ENCODE measurements at places on chromosomes 3 and 15.

DNA sequence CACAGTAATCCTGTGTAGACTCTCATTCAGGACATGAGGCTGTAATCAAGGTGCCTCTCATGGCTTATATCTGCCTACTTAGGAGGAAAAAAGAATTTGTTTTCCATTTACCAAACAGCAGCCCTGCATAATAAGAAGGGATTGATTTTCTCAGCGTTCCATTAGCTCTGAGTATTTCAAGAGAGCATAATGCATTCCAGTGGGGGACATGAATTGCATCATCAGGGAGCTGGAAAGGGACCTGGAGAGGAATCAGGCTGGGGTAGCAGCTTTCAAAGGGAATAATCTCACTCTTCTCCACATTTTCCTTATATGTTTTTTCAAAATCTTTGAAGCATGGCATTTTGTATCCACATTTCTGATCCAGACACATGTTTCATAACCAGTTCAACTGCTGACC, 150.6 kb upstream of the ANKRD28 start:
- DNase-seq, result no peak

DNA sequence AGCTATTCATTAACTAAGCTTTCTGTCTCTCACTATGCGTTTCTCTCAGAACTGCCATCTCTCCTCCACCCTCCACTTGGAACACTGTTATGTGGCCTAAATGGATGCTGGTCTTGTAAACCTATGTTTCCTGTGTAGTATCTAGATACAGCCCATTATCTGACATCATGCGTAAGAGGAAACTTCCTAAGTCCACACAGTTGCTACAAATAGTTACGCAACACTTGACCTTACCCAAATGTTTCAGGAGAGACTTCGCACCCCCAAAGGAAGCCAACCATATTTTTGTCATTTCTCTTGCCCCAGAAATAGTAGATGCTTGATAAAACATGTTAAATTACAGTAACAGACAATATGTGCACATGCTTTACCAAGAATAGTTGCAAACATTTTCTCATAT, 87.2 kb upstream of the TPRG1 start:
- no peak for DNase-seq

- no peak for DNase-seq
Measured at GRCh38 chr3:136678981-136679380, 73.2 kb downstream of the STAG1 start.

- DNase-seq, result no peak
Measured at GRCh38 chr3:101690972-101691371, 4.5 kb upstream of the RPL24 start.

DNA sequence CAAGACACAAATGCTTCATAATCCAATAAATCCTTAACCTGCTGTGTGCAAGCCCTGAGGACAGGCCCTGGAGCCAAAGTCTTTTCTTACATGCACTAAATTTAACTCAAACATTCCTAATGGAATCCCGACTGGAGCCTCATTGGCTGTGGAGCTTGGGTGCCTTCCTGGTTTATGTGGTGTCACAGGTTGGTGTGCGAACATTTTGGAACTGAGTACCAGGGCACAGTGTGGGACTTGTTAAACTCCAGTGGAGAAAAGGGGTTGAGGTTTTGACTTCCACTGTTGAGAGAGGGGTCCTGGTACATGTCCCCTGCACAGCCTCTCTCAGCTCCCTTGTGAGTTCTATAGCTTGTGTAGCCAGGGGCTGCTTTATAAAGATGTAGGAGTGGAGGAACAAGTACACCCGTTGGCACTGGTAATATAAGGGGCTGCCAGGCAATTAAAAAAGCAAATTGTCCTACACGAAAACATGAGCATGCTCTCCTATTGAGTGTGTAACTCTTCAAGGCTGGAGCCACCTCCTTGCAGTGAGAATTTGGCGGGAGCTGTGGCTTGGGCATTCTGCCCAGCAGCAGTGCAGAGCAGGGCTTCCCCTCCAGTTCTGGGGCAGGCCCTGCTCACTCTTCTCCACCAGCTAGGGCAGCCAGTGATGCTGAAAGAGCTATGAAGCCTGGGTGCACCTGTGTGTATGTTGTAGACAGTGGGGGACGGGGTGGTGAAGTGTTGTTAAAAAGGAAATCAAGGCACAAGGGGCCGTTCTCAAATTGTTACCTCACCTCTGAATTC, 218.1 kb downstream of the CLSTN2 start:
- no peak for DNase-seq

DNA sequence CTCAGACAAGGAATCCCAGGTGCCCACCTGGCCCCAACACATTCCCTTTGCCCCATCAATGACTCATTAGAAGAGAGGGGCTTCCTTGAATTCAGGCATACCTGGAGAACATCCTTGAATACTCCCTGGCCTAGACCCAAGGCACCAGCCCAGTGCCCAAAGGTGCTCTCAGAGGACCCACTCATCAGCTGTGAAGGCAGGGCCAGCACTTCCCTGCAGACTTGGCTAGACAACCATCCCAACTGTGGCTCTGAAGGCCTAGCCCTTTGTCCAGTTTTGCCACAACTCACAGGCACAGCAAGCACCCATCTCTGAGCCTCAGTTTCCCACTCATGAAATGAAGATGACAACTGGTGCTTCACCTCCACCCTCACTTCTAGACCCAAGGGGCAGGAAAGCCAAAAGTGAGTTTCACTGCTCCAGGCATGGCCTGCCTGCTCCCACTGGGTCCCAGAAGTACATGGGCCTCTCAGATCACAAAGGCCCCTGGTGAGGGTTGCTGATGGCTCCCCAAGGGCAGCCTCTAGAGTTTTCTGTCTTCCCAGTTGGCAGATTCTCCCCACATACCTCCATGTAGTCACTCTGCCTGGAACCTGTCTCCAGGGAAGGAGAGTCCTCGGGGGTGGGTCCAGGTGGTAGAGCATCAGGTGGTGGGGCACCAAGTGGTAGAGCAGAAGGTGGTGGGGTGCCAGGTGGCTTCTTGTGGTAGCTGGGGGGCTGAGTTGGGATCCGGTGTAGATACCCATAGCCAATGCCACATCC, 7.5 kb downstream of the GORASP1 start:
- DNase-seq, result no peak

- DNase-seq, result no peak
Measured at GRCh38 chr3:185473290-185473815, 25.5 kb downstream of the TMEM41A start.

DNA sequence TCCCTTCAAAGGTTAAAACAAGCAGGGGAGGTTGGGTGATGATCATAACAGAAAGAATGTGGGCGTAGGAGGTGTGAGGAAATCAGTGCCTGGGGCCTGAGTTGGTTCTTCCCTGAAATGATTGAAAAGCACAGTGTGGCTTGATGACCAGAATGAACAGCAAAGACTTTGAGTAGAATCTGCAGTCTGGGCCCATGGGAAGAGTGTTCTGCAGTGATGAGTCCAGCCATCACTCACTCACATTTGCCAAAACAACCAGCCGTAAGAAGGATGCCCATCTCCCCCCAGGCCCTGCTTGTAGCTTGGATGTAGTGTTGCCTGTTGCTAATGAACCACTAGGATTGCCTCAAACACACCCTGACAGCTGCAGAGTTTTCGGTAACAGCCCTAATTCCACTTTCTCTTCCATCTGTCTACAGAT, 67.9 kb downstream of the VGLL3 start:
- no peak for DNase-seq

- DNase-seq, result no peak
Measured at GRCh38 chr15:63792584-63792983, 41.2 kb downstream of the HERC1 start.

GRCh38 chr3:141454906-141455602, 31.8 kb upstream of the RASA2 start:
- DNase-seq, result peak; percentile 22

DNA sequence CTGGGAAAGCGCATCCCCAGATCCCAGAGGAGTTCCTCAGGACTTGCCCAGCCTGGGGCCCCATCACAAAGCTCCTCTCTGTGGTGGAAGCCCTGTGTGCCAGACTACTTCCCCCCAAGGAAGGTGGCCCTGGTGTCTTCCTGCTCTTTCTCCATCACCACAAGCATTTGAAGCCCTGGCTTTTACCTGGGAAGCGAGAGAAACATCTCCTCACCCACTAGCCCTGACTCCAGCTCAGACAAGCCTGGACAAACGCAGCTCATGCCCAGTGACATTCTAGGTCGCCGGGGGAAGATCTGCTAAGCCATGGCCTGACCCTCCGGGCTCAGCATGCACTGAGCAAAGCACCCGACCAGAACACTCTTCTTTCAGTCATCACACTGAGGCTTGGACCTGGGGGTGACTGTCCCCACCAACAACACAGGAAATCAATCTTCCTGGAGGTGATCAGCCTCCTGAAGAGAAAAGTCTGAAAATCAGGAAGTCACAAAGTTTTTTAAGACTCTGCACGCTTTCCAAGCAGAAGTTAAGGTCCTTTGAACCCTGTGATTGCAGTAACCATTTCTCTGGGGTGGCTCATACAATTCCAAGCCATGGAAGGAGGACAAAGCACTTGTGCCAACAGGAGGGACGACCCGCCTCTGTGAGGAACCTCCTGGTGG, 40.8 kb downstream of the KLHL25 start:
- DNase-seq, result no peak

- DNase-seq, result no peak
Measured at GRCh38 chr3:171454041-171454440, 6.2 kb downstream of the TNIK start.

GRCh38 chr3:122350814-122351418, 25.9 kb downstream of the CSTA start:
- DNase-seq, result no peak

GRCh38 chr15:41888662-41889253, 5.1 kb downstream of the SPTBN5 start:
- DNase-seq, result no peak

DNA sequence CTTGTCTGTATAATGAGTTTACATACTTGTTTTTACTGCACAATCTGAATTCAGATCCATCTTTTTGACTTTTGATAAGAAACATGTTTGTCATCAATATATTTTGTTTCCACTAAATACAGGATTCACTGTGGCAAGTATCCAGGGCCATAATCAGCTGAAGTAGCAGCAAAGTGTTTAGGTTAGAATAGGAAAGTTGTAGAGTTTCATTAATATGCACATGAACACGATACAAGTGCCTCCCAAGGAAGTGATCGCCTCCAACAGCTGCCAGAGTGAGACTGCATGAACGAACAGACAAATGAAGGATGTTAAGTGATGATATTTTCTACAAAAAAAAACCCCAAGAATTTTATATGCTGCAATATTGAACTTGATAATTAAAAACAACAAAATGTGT, 204.3 kb downstream of the TBL1XR1 start:
- no peak for DNase-seq

- no peak for DNase-seq
Measured at GRCh38 chr3:95002438-95003046, 939.7 kb downstream of the NSUN3 start.

GRCh38 chr3:111947231-111947630, 31.6 kb upstream of the ABHD10 start:
- no peak for DNase-seq

- DNase-seq, result no peak
Measured at GRCh38 chr15:66067687-66068086, 185.9 kb downstream of the MEGF11 start.

DNA sequence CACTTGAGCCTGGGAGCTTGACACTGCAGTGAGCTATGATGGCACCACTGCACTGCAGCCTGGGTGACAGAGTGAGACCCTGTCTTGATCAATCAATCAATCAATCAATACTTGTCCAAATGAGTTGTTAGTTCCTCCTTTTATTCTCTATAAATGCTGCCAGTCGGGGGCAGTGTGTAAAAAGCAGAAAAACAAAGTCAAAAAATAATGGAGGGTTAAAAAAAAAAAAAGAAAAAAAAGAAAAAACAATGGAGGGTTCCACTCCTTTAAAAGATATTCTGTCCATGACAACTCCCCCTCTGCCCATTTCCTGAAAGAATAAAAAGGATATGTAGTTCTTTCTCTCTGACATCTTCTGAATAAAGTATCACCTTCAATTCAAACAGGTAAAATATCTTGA, 1068.6 kb downstream of the FHIT start:
- DNase-seq, result no peak

DNA sequence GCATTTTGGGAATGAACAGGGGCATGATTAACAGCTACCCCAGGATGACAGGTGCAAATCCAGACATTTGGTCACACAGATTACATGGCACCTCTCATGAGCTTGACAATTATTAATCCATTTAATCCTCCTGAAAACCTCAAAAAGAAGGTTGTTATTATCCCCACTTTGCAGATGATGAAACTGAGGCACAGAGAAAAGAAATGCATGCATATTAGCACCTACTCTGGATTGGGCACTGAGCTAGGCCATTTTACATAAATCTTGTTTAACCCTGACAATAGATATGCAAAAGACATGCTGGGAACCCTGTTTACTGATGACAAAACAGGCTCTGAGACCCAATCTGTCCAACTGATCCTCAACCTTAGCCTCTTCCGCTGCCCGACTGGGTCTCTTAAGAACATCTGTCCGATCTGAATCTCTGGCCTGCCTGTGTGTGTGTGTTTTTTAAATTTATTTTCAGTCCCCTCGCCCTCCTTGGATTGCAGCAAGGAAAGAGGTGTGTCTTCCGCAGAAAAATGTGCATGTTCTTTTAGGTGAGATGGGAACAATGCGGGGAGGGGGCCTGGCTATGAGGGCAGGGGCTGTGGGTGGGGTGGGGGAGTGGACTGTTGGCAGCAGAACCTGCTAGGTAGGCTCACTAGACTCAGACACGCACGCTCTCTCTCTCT, 162.5 kb downstream of the WNT7A start:
- DNase-seq, result no peak

DNA sequence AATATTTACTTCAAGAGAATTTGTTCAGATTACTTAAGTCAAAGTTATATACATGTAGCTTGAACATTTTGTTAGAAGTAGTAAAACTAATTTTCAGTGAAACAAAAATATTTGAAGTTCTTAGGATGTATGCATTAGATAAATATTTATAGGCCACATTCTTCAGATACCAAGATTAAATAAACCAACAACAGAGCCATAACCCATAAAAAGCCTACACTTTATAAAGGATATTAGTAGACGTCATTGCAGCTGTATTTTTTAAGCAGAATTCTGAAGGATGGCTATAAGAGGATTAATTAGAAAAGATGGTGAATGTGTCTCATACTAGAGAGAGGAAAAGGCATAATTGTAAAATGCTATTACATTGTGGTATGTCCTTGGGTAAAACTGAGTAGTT, 449.7 kb upstream of the ALCAM start:
- DNase-seq, result no peak

DNA sequence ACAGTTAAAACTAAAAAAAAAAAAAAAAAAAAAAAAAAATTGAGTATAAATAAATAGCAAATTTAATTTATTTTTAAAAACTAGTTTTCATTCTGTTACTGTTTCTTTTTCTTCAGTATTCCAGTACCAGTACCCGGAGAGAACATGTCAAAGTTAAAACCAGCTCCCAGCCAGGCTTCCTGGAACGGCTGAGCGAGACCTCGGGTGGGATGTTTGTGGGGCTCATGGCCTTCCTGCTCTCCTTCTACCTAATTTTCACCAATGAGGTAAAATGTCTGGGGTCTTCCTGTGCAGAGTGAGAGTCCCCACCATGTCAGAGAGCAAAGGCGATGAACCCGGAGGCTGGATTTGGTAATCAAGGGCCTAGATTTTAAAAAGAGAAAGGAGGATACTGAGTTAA, 4.4 kb downstream of the TMEM43 start:
- DNase-seq, result no peak
